ENCODE measurements at places on chromosomes 4 and X. TPM values are rescaled to one million over a fixed set of nuclear protein-coding genes. Genes with fewer than 3 reads are reported as not detected.
A peak's percentile ranks its signal among the peaks of the same experiment; 100 is the strongest.

DNA sequence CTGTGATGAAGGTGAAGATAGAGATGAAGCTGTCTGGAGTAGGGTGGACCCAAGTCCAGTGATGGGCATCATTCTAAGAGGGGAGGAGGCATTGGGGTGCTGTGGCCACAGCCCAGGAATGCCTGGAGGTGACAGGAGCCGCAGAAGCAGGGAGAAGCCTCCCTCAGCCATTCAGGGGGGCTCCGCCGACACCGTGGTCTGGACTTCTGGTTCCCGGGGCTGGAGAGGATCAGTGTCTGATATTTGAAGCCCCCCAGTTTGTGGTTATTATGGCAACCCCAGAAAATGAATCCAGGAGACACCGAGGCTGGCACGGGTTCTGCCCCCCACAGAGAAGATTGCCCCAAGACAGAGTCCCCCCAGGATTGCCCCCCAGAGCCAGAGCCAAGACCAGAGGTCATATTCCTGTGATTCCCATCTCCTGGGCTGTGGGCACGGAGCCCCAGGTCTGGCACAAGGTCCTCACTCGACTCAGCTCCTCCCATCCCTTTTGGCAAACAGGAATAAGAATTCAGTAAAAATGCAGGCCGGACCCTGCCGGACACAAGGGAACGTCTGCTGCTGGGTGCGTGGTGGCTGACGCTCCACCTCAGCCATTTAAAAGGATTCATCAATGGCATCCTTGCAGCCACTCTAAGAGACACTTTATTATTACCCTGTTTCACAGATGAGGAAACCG, 116.6 kb downstream of the CPZ start:
- DNase-seq, result no peak

DNA sequence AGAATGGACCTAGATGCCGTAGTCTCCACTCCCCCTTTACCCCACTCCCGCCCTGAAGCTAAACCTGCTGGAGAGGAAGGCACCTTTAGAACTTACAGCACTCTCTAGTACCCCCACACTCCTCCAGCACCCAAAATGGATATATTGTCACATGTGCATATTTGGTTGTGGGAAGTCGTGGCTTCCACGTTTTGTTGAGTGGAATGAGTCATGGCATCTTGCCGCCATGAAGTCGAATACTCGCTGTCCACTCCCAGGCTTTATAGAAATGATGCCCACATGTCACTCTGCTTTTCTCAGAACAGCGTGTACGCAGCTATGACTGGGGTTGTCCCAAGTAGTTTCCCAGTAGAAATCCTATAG, 545 bp downstream of the ABCE1 start:
- DNase-seq, result peak; percentile 30

GRCh38 chr4:53075162-53075785, 213.2 kb downstream of the RASL11B start:
- no peak for DNase-seq

The RHOXF2B gene
- not detected for total RNA-seq

GRCh38 chr4:39363773-39364393, 2.3 kb downstream of the RFC1 start:
- DNase-seq, result no peak

The PABPC1L2A gene
- total RNA-seq, result not detected

- DNase-seq, result no peak
These were observed 14.8 kb downstream of the ADGRA3 start for GRCh38 chr4:22500831-22501714.

DNA sequence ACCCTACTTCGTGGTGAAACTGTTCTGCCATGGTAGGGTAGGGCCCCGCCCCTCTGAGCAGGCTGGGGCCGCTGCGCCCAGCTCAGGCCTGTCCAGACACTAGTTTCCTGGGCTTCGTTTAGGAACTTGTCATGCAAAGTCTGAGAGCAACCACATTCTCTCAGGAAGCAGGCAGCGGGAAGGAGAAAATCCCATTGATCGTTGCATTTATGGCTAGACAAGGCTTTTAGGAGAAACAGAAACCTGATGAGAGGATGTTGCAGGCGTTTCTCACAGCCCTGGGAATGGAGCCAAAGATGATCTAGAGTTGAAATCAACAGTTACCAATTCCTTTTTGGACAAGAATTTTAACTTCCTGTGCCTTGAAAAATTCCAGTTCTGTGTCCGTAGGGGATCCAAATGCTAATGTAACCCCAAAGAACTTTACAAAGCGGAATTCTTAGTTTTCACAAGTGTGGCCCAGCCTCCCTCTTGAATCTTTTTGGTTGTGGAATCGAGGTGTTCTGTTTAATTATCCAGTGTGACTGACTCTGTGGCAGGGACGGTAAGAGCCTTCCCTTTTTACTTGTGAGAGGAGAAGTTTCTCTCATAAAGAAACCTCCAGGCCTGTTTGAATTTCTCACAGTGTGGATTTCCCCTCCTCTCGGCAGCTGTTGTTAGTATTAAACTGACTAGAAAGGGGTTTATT, 4.5 kb upstream of the CXCL9 start:
- DNase-seq, result no peak

The IQCM gene
- total RNA-seq, result not detected

The RRH gene
- total RNA-seq, result 0.24 TPM

GRCh38 chrX:134600714-134601113, 57.6 kb downstream of the PLAC1 start:
- no peak for DNase-seq

- DNase-seq, result no peak
These were observed 38.5 kb upstream of the POU3F4 start for GRCh38 chrX:83469551-83469950.

The SMARCA1 gene
- not detected for total RNA-seq

DNA sequence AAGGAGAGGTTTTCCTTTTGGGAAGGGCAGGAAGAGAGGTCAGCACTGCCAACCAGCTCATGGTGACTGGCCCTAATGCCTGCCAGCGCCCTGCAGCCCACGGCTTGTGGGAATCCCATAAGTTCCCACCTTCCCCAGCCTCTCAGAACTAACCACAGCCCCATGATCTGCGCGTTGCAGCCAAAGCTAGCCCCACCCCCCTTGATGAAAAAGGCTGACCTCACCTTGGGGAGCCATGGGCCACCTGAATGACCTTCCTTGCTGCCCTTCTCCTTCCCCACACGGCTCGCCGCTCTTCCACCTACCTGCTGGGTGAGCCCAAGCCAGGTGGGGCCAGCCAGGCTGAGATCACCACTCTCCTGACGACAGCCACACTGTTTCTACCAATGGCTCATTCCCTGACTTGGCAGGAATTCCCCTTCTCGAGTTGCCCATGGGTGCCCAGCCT, 3.9 kb upstream of the ELF4 start:
- DNase-seq, result no peak

DNA sequence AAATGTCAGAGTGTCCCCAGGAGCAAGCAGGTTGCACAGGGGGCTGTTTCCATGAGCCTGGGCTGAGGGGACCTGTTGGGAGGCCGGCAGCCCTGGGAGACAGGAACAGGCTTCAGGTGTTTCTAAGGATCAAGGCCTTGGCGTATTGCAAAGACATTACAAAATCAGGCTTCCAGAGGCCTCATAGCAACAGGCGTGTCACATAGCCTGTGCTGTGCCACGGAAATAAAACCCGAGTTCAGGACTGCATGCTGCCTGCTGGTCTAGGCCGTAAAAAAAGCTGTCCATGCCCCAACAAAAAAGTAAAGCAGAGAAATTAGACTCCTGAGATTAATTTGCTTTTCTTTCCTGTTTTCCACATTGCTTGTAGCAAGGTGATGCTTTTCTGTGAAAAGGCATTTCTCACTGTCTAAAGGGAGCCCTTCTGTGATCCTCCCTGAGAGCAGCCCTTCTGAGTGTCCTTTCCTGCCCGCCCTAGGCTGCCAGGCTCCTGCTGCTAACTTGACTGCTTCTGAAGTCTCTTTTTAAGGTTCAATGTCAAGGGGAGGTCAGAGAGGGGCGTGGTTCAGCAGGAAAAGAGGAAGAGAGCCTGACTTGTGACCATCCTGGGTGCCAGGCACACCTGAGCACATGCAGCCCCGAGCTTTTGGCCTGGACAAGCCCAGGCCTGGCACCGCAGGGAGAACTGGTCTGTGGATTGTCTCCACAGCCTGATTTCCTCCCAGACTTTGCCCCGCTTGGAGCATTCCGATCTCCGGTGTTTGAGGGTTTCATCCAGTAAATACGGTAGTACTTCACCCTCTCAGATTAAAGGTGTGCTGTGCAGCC, 21.3 kb downstream of the SHROOM2 start:
- no peak for DNase-seq

DNA sequence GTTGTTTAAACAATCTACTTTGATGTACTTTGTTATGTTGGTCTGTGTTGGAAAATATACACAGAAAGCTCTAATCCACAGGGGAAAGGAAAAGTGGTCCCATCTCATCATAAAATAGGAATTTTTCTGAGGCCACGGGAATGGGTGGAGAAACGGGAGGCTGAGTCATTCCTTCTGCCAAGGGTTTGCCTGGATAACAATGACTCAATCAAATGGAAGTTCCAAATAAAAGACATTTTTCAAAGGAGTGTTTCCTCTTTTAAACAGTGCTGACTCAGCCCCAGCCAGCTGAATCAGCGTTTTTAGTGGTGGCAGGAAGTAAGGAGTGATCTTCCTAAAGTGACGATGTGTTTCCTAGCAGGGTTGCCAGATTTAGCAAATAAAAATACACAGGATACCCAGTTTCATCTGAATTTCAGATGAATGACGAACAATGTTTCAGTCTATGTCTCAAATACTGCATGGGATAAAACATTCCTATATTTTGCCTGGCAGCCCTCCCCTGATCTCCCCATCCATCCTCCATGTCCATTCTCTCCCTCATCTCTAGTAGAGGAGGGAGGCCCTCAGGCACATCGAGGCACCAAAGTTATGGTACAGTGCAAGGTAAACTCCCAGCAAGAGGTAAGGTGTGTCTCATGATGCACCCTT, 345.4 kb upstream of the GATB start:
- peak; percentile 50 for DNase-seq

GRCh38 chr4:90542216-90542615, 415.0 kb downstream of the CCSER1 start:
- DNase-seq, result no peak

GRCh38 chr4:76984788-76985211, 35.2 kb downstream of the SEPTIN11 start:
- DNase-seq, result no peak

The FSTL5 gene
- not detected for total RNA-seq

- no peak for DNase-seq
These were observed 100.2 kb upstream of the C1QTNF7 start for GRCh38 chr4:15327311-15328298.

- DNase-seq, result no peak
These were observed 9.6 kb upstream of the PGRMC1 start for GRCh38 chrX:119226446-119226845.

GRCh38 chr4:105050896-105051295, 95.8 kb upstream of the TET2 start:
- DNase-seq, result no peak

DNA sequence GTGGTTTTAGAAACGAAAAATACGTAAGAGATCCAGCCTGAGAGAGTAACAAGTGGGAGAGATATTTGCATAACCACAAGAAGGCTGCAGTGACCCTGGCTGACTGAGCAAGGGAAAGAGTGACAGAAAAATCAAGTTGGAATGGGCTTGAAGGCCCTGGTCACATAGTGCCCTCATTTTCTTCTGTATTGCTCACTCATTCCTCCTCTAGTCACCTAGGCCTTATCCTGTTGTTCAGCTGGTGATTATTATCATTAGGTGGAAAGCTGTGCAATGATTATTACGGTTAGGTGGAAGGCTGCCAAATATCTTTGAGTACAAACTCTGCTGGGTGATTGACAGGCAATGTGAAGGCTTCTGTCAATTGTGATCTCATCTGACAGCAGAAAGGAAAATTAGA, 2384.1 kb downstream of the PCDH7 start:
- DNase-seq, result no peak

GRCh38 chr4:27096142-27096824, 235.6 kb downstream of the STIM2 start:
- no peak for DNase-seq

DNA sequence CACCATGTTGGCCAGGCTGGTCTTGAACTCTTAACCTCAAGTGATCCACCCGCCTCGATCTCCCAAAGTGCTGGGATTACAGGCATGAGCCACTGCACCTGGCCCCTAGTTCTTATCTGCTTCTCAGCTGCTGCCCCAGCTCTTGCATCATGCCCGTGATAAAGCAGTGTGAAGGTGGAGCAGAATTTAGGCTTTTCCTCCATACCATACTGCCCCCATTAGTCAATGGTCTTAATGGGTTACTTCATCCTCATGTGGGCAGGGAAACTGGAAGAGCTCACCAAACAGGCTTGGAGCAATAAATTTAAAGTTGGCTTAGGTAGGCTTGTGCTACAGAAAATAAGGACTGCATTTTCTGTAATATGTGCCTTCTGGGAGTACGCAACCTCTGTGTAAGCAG, 636.9 kb upstream of the BOD1L1 start:
- DNase-seq, result no peak

- DNase-seq, result no peak
These were observed 69.3 kb downstream of the GPC4 start for GRCh38 chrX:133346026-133346425.

The CT45A2 gene
- not detected for total RNA-seq

- no peak for DNase-seq
These were observed 61.8 kb downstream of the CAMK2D start for GRCh38 chr4:113699772-113700171.

DNA sequence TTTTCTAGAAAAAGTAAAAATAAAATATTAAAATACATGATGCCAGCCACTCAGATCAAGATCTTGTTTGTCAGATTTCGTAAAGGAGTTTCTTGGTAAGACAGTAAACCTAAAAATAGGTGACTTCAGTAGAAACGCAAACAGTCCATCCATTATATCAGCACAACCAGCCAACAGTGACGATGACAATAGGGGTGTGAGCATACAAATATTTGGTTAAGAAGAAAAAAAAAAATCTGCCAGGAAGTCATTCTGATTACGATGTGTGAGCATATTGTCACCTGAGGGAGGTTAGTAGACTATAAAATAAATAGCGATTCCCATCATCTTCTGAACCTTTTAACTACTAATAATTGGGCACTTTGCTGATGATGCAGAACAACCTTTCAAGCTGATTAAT, 37.6 kb downstream of the SLC7A11 start:
- no peak for DNase-seq

DNA sequence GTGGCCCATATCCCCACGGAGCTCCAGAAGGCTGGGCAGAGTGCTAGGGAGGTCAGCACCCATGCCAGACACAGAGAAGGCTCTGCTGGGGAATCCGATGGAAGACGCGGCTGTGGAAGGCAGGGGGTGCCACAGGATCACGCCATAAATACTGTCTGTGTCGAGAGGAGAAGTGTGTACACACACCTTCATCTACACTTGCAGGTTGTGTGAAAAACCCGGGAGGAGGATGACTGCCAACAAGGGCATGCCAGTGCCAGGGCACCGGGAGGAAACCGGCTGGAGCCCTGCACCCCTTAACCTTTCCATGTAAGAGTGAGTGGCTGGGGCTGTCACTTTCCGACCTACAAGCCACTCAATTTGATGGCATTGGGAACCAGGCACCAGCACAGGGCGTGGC, 31.2 kb downstream of the LETM1 start:
- no peak for DNase-seq

The CLDN22 gene
- 0.60 TPM for total RNA-seq
